Gastrocnemius medialis (tissue), 4 donors: ENCODE measurements at places on chromosomes 5 and 9. TPM values are rescaled to one million over a fixed set of nuclear protein-coding genes. Genes with fewer than 3 reads are reported as not detected.

DNA sequence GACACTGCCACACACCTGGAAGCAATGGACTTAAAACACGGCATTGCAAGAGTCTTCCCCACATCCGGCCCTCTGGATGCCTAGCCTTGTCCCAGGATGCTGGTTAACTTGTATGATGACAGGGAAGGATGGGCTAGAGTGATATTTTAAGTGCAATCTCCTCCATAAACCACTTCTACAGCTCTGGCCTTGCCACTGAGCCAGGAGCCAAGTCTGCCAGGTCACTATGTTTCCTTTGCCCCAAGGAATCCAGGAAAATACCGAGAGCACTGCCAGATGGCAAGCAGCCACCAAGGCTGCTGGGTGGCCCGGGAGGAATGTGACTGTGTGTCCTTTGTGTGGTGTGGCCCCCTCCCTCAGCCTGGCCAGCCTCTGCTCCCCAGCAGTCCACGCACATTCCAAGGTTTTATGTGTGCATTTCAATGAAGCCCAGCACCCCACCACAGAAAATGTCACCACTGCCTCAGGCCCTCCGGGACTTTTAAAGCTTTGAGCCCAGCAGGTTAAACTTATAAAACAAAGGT, 106.0 kb downstream of the FRMD3 start:
- DNase-seq: peak; percentile 68

DNA sequence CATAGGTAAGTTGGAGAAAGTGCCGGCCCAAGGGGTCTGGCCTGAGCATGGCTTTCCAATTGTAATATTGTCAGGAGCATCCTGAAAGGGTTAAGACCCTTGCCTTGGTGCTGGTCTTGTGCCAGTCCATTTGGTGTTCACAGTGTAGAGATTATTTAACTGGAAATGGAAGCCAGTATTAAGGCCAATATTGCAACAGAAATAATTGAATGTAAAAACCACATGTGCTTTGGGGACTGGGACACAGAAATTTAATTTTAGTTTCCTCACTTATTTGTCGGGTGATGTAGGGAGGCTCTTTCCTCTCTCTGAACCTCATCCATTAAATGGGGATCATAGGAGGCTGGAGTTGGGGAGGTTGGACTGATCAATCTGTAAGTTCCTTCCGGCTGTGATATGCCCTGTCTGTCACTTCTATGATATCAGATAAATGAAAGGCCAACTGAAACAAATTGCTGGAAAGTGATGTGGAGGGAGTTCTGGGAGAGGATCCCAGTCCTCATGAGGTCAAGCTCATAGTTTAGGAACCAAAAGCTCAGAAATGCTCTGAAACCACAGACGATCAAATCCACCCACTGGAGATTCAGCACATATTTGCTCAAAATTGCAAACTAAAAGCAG, 54.8 kb upstream of the COL15A1 start:
- no peak for DNase-seq

DNA sequence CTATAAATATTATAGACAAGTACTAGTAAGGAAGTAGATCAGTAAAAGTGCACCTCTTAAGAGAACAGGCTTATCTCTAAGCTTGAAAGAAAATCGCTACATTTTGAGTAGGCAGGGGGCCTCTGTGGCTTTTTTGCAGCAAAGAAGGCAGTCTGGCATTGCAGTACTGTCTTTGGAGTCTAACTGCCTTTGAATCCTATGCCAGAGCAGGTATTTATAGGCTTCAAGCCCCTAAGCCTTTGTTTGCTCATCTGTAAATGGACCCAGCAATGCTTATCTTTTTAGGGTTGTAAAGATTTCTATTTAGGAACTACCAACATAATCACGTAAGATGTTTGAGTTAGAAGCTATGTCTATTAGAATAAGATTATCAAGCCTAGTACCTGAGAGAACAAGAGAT, 23.7 kb upstream of the HK3 start:
- no peak for DNase-seq

DNA sequence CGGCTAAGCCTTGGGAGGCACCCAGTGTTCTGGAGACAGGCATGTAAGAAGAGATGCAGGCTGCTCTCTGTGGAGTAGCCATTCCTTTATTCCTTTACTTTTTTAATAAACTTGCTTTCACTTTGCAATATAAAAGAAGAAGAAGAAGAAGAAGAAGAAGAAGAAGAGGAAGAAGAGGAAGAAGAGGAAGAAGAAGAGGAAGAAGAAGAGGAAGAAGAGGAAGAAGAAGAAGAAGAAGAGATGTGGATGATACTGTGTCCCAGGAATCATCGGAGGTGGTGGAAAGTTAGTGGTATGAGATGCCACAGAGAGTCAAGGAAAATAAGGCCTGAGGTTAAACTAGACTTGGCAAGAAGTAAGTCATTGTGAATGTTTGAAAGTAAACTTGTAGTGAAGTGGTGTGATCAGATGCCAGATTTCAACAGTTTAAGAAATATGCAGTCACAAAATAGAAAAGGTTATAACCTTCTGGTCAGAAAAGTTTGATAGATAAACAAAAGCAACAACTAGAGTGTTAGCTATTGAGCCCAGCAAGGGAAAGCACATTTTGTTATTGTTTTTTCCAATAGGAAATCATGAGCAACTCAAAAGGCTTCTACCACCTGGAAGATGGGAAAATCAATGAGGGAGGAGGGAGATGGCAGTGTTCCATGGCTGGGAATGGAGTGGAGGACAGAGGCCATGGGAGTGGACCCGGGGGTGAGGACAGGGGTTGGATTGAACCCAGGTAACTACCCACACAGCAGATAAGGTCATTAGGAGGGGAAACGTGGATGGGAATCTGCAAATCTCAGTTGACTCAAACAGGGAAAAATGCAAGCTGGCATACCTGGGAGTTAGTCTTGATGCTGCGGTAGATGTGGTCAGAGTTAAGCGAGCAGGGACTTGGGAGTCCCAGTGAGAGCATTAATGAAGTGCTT, 16.8 kb downstream of the AOPEP start:
- no peak for DNase-seq

GRCh38 chr9:88988796-88989641, 2.2 kb upstream of the S1PR3 start:
- DNase-seq: no peak

GRCh38 chr9:134163371-134164196, 780 bp downstream of the RNU6ATAC start:
- peak; percentile 45 for DNase-seq

DNA sequence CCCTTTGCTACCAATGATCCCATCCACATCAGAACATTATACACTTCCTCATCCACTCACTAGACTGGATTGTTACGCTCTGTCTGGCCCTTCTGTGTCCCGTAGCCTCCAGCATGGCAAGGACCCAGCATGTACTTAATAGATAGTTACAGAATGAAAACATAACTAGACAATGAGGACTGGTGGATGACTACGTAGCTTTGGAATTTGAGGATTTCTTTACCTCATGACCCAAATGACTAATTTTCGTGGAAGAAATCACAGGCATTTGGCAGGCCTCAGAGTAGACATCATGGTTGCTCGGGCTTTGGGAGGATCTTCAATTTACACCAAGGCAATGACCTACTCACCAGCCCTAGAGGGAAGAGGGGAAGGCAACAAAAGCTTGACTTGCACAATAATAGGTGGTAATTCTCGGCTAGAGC, 299.8 kb downstream of the TLE1 start:
- peak; percentile 21 for DNase-seq

DNA sequence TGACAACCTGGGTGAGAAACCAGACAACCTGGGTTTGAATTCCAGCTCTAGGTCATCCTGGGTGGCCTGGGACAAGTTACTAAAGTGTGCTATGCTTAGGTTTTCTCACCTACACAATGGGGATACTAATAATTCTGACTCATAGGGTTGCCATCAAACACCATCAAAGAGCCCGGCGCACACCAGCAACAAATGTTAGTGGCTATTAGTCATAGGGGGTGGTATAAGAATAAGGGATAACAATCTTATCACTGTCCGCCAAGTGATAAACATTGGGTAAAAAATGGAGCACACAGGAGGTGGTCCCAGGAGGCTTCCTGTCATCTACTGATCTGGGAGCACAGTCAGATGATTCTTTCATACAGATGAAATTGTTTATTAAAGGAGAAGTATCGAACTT, 61.4 kb upstream of the AFAP1L1 start:
- no peak for DNase-seq

- DNase-seq: no peak
These were observed 6.2 kb downstream of the PHF2 start for GRCh38 chr9:93582550-93582949.

DNA sequence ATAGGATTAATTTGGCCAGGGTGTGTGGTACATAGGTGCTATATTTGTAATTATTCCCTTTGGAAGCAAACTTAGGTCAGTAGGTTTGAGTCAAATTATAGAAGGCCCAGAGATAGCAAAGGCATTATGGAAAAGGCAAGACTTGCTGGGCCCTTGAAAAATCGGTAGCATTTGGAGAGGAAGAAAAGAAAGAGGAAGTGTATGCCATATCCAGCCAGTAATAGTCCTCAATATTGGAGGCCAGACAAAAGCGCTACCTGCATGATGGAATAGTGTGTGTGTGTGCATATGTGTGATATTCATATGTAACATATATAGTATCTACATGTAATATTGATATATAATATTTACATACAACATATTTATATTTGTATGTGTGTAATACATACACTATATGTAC, 146.1 kb downstream of the GHR start:
- no peak for DNase-seq

GRCh38 chr5:126810596-126811380, 33.9 kb downstream of the LMNB1 start:
- no peak for DNase-seq

DNA sequence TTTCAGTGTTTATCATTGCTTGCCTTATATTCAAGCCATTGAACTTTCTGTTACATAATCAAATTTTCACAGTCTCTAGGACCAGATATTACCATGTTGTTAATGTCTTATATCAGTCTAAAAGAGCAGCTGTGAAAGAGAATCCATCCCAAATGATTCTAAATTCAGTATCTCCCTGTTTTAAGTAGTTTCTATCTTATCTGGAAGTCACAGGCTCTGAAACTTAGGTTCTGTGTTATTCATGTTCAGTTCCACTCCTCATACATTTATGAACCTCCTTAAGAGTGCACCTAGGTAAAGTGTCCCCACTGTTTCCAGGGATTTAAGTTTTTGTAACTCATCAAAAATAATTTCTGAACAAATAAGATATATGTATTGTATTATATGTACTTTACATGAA, 9.7 kb downstream of the LYRM7 start:
- DNase-seq: no peak

DNA sequence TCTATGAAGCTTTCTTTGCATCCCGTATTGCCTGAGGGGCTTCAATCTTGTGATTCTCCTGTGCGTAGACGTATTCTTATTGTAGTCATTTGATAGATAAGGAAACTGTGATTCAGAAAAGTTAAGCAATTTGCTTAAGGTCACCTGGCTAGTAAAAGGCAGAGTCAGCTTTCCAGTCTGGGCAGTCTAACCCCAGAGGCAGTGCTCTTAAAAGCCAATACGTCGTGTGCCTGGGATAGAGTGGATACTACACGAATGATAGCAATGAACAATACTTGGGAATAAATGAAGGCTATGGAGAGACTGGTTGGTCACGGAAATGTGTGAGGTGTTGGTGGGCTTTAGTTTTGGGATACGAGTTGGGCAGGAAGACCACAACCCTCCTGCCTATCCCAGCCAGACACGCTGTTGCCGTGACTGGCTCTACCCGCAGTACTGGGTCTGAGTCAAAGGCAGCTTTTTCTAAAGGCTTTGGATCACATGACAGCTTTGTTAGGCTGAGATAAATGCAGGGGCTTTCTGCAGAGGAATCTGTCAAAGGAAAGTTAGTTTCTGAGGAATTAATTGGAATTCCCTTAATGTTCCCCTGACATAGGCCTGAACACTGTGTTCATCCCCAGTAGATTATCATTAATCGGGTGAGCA, 302.6 kb downstream of the KIF4B start:
- no peak for DNase-seq

DNA sequence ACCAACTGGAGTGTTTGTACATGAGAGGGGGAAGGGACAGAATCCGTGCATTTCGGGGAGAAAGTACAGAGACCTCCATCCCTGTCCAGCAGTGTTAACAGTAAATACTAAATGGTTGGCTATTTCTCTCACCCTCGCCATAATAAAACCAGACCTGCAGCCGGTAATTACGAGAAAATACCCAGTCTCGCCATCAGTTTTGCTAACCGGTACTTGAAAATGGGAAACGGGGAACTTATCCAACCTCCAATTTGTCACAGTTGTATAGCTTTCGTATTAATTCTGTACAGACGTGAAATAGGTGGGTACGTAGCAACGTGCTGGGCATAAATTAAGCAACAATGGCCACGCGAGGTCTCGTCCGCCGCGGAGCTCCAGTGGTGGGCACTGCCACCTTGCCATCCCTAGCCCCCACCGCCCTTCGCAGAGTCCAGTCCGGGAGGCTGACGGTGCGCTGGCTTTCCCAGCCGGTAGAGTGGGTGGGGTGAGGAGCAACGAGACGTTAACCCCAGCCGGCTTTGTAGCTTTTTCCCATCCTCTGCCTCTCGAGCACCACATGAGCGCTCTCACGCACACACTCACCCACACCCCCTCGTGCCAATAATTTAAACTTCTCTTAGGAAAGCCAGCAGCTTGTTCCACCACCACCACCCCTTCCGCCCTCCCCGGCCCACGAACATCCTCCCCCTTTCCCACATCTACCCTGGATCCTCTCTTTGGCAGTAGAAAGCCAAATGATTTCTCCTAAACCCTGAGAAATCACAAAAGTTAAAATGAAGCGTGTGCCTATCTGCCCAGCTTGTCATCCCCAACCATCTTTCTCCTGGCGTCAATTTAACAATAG, 1.8 kb downstream of the ELAVL2 start:
- DNase-seq: no peak

GRCh38 chr5:76469656-76470290, 66.7 kb downstream of the IQGAP2 start:
- no peak for DNase-seq

LCN12 gene
- total RNA-seq: not detected

RANBP3L gene
- 2.5 TPM for total RNA-seq

TSSK1B gene
- not detected for total RNA-seq

PPP3R2 gene
- total RNA-seq: not detected

HAUS6 gene
- total RNA-seq: 4.6 TPM

PCDHB5 gene
- 0.85 TPM for total RNA-seq

TEK gene
- 8.3 TPM for total RNA-seq

SLC34A1 gene
- total RNA-seq: not detected

ANKRD31 gene
- not detected for total RNA-seq

SLC6A19 gene
- 0.05 TPM for total RNA-seq
